T-helper 22 cell (primary cell): ENCODE measurements at places on chromosomes 4 and X.

DNA sequence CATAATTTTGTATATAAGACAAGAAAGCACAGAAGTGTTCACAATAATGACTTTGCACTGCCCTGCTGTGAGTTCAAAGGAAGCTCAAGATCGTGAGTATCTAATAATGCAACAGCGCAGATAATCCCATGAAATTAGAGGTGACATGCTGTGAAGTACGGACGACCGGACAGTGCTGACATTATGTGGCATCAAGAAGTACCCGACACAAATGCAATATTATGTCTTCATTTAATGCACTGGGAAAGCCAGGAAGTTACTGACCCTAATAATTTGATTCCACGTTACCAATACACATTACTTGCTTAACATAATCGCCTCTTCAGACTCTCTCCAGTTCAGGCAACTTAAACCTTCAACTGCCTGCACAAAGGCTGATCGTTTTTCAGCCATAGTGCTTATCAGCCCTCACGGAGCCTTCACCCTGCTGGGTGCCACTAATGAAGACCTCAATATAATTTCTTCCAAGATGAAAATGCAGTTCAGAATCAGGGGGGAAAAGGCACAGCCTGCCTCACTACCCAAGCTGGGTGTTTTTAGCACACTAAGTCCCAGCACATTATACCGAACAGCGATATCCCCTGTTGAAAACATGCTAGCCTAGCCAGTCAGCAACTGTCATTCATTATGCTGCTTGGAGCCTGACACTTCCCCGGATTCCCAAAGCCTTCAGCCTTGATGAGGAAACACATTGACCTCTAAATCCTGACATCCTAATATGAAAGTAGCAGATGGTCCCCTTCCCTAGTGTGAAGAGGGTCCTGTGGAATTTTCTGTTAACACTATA, 56.1 kb downstream of the SLC7A11 start:
- no peak for DNase-seq

GRCh38 chr4:71186257-71186565, 152.6 kb upstream of the SLC4A4 start:
- no peak for DNase-seq

DNA sequence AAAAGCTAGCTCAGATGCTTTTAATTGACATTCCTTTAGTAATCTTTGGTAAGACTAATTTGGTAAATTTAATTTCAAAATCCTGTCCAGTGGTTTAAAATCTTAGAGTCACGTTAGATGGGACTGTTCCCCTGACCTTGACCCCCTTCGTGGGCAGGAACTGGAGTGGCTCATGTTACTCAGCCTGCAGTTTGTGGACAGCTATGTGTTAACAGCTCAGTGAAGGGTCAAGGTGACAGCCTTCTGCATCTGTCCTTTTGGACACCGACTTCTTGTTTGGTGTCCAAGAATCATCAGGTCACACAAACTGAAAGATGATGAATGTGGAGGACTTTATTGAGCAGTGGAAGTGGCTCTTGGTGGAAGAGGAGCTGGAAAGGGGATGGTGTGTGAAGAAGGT, 2.9 kb downstream of the ARSF start:
- DNase-seq = no peak

- DNase-seq = no peak
These were observed 632.3 kb downstream of the PDHA2 start for GRCh38 chr4:96471956-96472867.

DNA sequence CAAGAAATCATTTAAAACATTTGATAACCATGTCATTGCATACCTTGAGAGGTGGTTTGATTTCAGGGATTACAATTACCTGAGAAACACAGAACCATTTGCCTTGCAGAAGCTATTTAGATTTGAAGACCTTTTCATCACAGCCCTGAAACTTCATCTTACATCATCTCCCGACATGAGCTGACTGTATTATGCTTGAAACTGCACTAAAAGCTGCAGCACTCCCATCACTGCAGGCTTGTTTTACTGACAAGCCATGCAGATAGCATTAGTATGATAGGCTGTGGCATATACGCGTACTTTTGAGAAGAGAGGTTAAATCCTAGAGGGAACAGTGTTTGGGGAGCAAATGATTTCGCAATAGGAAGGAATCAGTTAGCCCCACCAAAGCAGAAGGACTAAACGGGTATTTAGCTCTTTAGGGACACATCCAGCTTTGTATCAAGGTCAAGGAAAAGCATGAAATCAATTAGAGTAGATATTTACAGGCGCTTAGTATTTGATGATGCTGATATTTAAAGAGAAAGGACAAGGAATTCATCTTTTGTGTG, 133.2 kb upstream of the DIAPH2 start:
- no peak for DNase-seq

DNA sequence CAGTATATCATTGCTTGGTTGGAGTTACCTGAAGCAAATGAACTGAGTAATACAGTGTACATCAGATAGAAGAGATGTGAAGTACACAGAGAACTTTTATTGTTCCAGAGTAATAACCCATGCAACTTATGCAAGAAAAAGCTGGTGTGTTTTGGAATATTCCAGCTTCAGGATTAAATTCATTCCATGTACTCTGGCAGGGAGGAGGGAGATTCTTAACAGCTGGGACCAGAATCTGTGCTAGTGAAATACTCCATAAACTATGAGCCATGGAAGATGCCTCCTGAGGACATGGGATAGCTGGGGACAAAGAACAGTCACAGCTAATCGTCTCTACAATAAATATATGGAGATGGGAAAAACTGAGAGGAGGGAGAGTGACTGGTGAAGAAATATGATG, 101.6 kb upstream of the OTUD4 start:
- DNase-seq = no peak

DNA sequence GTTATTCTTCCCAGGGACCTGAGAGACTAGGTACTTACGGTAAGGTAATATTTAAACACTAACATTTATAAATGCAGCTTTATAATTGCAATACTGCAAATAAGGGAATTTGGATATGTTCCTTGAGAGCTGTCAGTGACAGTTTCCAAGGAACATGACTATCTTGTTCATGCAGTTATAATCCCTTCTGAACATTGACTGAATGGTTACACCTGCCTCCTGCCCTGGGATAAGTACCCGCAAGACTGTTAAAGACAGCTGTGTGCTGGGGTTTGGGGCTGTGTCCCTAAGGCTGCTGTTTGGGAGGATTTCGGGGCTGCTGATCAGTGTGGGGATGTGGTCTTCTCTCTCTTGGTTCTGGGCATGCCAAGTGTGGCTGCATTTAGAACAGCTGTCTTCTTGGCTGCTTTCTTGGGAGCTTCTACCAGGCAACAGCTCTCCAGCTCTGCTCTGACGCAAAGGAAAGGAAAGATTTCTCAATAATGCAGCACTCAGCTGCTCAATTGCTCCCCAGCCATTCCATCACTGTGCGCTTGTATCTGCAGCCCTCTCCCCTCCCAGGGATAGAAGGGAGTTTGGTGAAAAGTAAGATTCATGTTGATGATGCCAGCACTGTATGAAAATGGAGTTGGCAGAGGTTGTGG, 298.8 kb upstream of the TAPT1 start:
- no peak for DNase-seq

- no peak for DNase-seq
These were observed 243.4 kb downstream of the AR start for GRCh38 chrX:67787196-67787595.

GRCh38 chr4:71635139-71635748, 148.6 kb downstream of the GC start:
- no peak for DNase-seq

DNA sequence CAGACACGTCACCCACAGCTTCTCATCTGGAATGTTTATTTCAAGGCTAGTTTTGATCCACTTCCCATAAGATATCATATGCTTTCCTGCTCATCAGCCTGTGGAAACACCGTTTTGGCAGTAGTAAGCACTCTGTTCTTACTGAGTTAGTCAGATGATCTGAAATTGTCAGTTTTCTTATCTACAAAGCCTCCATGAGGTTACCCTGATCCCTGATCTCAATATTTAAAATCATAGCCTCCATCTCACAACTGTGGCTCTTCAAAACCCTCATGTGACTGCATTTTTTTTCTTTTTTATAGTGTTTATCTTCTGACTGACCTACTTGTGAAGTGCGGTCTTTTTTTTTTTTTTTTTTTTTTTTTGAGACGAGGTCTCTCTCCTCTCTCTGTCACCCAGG, 22.7 kb downstream of the BST1 start:
- DNase-seq = no peak

DNA sequence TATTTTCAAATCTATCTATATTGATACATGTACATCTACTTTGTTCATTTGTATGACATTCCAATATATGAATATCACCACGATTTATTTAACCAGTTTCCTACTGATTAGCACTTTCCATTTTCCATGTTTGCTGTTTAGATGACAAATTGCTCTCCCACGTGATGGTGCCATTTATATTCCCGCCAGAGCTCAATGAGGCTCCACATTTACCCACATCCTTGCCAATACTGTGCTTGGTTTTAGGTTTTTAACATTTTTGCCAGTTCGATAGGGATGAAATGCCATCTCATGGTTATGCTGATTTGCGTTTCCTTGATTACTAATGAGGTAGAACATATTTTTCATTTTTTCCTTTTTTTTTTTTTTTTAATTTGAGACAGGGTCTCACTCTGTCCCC, 86.7 kb upstream of the TRIM2 start:
- DNase-seq = no peak

DNA sequence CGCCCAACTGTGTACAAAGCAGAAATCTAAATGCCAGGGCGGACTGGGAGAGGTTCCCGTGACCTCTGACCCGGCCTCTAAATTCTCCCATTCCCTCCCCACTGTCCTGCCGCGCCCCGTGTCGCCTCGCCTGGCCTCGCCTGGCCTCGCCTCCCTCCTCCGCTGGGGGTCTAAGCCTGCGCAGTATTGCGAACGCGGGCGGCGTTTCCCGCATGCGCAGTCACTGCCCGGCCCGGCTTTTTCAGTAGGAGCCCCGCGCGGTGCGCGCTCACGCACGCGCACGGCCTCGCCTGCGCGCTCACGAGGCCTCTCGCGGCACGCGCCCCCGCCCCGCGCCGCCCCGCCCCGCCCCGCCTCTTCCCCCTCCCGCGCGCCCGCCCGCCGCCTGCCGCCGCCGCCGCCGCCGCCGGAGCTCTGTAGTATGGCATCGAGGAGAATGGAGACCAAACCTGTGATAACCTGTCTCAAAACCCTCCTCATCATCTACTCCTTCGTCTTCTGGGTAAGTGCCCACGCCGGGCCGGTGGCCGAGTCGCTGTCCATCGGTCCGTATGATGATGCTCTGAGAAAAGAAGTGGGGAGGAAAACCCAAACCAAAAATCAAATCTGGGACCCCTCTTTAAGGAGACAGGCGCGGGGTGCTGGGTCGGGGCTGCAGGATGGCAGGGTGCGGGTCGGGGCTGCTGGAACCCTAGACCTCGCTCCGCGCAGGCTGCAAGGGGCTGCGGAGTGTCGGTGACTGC, at the start of gene TSPAN7:
Gene TSPAN7 (plus strand): TSS at position 417 of the 743 bp plus-strand sequence. CDS start 5 bp downstream, at position 422.
- DNase-seq = peak; percentile 52

GRCh38 chr4:171947400-171947799, 134.2 kb downstream of the GALNTL6 start:
- DNase-seq = no peak

DNA sequence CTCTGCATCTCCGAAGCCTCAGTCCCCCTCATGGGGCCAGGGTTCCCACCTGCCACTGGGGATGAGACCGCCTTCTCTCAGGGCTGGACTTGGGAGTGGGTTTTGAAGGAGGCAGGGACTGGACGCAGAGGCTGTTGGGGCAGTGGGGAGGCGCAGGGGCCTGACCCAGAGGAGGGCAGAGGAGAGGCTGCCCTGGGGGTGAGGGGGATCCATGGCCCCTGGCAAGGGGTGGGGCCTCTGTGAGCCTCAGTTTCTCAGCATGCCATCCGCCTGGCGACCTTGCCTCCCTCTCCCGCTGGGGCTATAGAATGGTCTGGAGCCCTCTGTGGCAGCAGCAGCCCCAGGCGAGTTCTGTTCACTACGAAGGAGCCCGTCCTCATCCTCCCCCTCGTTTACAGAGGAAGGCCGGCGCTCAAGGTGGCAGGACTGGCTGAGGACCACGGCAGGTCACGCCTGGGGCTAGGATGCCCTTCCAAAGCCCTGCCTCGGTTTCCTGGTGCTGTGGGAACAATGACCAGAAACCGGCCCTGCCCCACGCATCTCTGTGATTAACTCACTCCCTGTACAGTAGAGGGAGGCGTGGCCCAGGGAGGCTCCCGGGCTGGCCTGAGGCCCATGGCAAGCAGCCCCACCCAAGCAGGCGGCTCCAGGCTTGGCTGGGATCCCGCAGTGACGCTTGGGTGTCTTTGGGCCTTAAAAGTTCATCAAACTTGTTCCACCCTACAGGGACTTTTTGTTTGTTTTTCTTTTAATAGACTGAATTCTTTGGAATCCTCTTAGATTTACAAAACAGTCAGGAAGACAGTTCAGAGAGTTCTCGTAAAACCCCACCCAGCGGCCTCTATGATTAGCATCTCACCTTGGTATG, 16.0 kb upstream of the SH3TC1 start:
- DNase-seq = no peak

GRCh38 chr4:134072137-134072536, 129.5 kb downstream of the PABPC4L start:
- DNase-seq = no peak

- no peak for DNase-seq
These were observed 38.0 kb downstream of the IL1RAPL1 start for GRCh38 chrX:28625223-28625622.

DNA sequence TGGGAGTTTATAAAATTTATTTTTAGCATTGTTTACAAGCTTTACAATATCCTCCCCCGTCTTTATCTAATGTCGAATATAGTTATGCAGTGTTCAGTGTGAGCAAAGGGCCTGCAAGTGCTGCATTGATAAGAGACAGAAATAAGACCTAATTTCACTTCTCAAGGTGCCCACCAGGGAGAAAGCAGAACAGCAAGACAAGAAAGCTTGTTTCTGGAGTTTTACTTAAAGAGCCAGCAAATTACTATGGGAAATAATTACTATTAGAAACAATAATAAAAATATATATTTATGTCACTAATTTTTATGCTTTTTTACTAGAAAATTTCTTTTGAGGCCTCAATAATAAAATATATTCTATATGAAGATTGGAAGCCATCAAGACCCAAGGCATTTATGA, 2677.7 kb downstream of the ARAP2 start:
- DNase-seq = no peak

DNA sequence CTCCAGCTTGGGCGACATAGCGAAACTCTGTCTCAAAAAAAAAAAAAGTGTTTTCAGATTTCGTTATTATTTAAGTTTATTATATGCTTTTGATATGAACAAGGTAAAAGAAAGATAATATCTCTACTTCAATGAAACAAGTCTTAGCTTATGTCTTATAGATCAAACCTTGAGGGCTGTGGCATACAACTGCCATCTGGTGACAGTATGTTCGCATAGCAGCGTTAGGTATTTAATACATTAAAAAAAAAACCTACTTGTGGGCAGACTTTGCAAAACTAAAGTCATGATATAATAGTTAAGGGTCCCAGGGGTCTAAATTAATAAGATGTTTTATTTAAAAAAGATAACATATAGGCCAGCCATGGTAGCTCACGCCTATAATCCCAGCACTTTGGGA, 161.2 kb upstream of the AMOT start:
- no peak for DNase-seq

GRCh38 chr4:165133150-165133549, 20.5 kb upstream of the TMEM192 start:
- DNase-seq = no peak

- no peak for DNase-seq
These were observed 169.3 kb upstream of the FRMPD4 start for GRCh38 chrX:11968991-11969390.

- DNase-seq = no peak
These were observed 671.7 kb upstream of the NR3C2 start for GRCh38 chr4:149113804-149114430.
